ENCODE measurements at places on chromosomes 4 and X.

DNA sequence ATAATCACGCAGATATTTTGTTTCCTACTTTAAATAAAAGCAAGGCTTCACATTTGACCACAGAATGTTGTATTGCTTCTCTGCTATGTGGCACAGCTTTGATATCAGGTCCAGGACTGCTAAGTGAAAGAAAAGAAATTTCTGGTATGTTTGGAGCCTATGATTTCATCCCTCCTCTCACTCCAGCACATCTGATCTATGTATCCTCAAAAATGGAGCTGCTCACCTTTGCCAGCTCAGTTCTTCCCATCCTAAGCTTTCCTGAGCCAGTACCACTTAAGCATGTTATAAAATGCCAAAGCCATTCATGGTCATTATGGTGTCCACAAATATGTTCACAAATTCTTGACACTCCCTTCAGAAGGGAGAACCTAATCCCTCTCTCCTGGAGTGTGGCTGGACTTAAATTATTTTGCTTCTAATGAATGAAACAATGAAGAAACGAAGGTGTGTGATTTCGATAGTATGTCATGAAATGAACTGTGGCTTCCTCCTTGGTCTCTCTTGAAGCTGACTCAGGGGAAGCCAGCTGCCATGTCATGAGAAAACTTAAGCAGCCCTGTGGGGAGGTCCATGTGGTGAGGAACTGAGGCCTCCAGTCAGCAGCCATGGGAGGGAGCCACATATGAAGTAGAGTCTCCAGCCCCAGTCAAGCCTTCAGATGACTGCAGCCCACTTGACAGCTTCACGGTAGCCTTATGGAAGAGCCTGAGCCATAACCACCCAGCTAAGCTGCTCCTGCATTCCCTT lies 207.7 kb downstream of the MGST2 start:
- DNase-seq: no peak

- DNase-seq: no peak
Measured at GRCh38 chr4:102157984-102158383, 187.3 kb downstream of the SLC39A8 start.

- no peak for DNase-seq
Measured at GRCh38 chr4:103012060-103012459, 7.4 kb downstream of the SLC9B1 start.

- DNase-seq: no peak
Measured at GRCh38 chr4:105304085-105304484, 157.4 kb downstream of the TET2 start.

DNA sequence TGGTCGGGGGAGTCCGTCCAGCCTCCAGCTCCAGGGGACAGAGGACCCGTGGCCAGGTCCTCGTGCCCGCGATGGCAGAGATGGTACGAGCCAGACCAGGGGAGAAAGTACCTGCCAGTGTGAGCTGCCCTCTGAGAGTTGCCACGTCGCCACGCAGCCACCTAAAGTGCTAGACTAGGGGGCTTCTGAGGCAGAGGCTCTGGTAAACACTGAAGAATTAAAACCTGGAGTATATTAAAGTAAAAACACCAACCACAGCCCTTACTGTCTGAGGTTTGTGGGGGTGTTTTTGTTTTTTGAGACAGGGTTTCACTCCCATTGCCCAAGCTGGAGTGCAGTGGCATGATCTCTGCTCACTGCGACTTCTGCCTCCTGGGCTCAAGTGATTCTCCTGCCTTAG lies 60.1 kb upstream of the SORCS2 start:
- no peak for DNase-seq

DNA sequence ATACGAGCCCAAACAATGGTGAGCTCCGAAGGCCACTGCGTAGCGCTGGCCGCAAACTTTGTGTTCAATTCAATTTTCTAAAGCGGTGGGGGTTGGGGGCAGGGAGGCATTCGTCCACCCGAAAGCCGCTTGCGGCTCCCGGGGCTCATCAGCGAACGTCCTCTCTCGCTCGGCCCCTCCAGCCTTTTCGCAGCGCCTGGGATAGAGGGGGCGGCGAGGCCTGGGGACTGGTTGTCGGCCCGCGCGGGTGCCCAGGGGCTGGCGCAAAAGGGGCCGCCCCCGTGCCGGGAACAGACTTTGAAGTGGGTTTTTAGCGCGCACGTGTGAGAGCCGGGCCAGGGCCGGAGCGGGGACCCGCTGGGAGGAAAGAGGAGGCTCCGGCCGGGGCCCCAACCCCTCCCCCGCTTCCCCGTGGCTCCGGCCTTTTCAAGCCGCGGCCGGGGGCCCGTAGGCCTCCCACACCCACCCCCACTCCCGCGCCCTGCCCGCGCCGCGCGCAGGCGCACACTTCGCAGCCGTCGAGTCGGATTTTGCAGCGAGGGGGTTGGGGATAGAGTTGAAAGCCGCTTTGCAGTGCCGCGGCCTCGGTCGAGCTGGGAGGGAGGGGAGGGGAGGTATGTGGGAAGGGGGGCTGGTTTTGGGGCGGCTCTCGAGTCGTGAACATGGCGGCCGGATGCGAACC lies 8.3 kb downstream of the ZIC3 start:
- DNase-seq: no peak

GRCh38 chr4:77623091-77623490 lies 17.5 kb downstream of the CXCL13 start:
- no peak for DNase-seq

- DNase-seq: no peak
Measured at GRCh38 chr4:139589336-139590018, 33.5 kb upstream of the SETD7 start.

- no peak for DNase-seq
Measured at GRCh38 chr4:186351668-186352194, 85.7 kb downstream of the F11 start.

- no peak for DNase-seq
Measured at GRCh38 chrX:39645178-39645895, 452.4 kb downstream of the BCOR start.

- DNase-seq: no peak
Measured at GRCh38 chrX:136781180-136781797, 557 bp upstream of the ARHGEF6 start.

GRCh38 chr4:136336479-136336878 lies 1195.8 kb downstream of the PCDH18 start:
- DNase-seq: no peak

DNA sequence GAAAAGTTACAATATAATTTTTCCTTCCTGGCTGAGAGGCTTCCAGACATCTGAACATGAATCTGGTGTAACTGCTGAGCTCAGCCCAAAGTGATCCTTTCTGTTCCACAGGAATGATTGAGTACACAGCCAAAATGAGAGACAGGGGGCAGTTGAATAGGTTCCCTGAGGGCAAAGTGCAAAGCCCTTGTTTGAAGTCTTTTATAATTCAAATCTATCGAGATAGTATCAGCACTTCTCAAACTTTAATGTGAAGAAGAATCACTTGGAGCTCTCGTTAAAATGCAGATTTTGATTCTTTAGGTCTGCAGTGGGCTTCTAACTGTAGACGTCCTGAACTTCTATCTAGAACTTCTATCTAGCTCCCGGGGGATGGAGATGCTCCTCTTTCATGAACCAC lies 54.4 kb upstream of the BMP2K start:
- no peak for DNase-seq

DNA sequence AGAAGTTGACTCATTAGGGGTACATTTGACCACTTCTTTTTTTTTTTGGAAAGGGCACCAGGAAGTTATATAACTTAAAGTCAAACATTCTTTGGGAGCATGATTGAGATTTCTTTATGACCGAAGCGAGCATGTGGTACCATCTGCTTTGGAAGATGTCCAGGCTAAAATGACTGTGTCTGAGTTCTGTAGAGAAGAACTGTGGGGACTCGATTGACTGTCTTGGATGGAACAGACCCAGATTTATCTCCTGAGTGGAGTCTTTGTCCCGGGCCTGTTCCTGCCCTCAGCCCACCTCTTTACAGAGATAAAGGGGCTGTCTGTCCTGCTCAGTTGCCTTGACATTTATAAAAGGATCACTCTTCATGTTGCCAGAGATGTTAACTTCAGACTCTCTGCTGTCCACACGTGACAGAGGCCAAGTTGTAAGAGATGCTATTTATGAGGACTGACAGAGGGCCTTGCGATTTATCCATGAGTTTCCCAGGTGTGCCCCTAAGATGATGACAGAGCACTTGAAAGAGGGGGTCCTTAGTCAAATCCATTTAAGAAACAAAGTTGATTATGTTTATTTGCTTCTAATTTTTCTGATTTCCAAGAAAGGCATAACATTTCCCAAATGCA lies 16.8 kb downstream of the SMIM20 start:
- no peak for DNase-seq

- DNase-seq: no peak
Measured at GRCh38 chr4:3025881-3026280, 48.5 kb downstream of the HTT-AS start.

- no peak for DNase-seq
Measured at GRCh38 chr4:135282676-135283075, 1081.1 kb upstream of the PABPC4L start.

GRCh38 chrX:3286196-3286945 lies 60.1 kb downstream of the MXRA5 start:
- no peak for DNase-seq

GRCh38 chrX:20459410-20460350 lies 193.0 kb upstream of the RPS6KA3 start:
- DNase-seq: no peak

- no peak for DNase-seq
Measured at GRCh38 chr4:146041139-146042004, 102.7 kb upstream of the ZNF827 start.

DNA sequence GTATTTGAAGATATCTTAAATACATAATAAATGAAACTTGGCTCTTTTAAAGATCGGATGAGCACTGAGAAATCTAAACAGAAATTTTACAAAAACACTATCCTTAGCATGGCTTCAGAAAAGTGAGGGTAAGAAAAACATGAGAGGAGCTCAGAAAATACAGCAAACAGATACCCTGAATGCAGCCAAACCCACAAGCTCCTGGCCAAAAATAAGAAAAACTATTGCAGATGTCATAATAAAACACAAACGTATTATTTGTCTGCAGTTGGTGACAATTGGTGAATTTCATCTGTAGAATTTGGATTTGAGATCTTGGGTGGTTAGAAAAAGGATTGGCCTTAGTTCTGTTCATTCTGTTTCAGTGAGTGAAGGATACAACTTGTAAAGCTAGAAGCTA lies 603.9 kb downstream of the INPP4B start:
- DNase-seq: no peak

GRCh38 chr4:87530868-87531267 lies 1.7 kb upstream of the SPARCL1 start:
- DNase-seq: no peak

DNA sequence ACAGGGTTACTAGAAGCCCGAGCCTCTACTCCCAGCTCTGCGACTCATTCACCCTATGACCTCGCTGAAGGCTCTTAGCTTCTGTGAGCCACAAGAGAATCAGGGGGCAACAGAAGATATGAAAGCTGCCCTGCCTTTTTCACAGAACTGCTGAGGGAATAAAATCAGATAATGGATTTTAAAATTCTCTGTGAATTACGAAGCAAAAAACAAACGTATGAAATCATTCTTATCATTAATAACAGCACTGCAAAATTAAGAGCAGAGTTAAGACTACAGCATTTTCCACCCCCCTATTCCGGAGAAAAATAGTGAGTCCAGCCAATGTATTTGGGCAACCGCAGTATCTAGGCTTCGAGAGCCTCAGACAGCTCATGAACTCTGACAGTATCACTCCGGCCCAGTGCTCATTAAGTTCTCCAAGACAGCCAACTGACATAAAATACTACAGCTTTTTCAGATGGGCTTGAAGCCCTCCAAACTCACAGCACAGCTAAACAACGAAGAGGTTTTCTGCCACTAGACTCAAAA lies 33.4 kb downstream of the AFAP1 start:
- DNase-seq: no peak

GRCh38 chr4:156439576-156440200 lies 486.0 kb upstream of the CTSO start:
- no peak for DNase-seq

DNA sequence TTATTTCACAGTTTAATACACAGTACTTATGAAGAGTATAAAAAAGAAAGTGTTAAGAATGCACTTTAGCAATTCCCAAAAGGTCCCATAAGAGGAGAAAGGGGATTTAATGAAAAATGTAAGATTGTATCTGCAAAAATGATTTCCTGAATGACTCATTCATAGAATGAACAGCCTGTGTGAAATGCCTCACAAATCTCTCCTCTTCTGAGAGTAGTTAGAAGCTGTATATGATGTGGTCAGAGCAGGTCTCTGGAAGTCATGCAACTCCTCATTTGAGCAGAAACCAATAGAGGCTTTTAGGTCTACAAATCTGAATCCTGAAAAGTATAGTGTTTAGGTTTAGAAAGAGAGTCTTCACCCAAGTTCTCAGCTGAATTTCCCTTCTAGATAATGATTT lies 381.3 kb upstream of the INTU start:
- DNase-seq: no peak

DNA sequence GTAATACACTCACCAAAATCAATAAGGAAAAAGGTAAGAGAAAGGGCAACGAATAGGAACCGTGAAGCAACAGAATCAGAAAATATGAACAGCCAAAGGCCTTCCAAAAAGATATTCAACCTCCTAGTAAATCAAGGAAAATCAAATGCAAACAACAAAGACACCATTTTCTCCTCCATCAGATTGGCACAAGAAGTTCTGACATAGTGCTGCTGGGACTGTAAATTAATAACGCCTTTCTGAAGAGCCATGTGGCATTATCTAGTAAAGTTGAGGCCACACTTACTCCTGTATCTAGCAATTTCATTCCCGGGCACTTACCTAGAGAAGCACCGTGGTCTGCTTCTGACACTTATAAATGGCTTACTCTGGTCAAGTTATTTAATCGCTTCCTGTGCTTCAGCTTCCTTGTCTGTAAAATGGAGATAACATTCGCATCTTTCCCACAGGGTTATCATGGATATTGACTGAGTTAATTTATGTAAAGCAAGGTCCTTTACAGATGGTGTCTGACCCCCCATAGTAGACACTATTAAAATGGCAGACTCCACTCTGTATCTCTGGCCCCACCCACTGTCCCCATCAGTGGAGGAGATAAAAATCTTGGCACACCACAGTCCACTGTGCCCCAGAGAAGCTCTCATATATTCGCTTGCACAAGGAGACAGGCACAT lies 20.5 kb upstream of the ENPP6 start:
- DNase-seq: no peak

- DNase-seq: no peak
Measured at GRCh38 chr4:139525414-139525813, 30.6 kb downstream of the SETD7 start.

- DNase-seq: no peak
Measured at GRCh38 chrX:10325611-10326010, 168.8 kb downstream of the CLCN4 start.

DNA sequence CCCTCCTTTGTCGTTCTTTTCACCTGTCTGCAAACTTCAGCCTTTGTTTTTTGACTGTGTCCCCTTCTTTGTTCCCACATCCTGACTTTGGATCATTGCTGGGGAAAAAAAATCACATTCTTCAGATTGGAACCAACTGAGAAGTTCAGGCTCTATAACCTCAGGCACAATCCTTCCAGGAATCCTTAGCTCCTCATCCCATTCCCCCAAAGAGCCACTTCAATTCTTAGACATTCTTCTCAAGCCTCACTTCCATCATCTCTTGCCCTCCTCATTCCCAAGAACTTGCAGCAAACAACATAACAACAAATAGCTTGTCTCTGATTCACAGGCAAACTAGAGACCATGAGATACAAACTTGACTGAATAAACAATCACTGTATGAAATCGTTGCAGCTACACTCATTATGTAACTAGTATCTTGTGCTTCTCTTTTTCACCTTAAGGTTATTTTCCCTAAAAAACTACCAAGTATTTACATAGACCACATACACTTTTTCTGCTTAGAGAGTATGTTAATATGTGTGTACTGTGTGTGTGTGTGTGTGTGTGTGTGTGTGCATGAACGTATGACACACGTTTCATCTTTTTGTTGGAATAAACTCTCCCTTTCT lies 26.4 kb upstream of the PGM2 start:
- no peak for DNase-seq

- no peak for DNase-seq
Measured at GRCh38 chr4:3299976-3300671, 7.3 kb downstream of the RGS12 start.

Data from stimulated activated CD4-positive, alpha-beta T cell treated with anti-CD3 and anti-CD28 coated beads, Interleukin-1b, Interleukin-23, amount 100 ng/mL, for 1 hour (primary cell).